Epithelial cell of proximal tubule (primary cell): ENCODE measurements at places on chromosomes 3 and 15.

DNA sequence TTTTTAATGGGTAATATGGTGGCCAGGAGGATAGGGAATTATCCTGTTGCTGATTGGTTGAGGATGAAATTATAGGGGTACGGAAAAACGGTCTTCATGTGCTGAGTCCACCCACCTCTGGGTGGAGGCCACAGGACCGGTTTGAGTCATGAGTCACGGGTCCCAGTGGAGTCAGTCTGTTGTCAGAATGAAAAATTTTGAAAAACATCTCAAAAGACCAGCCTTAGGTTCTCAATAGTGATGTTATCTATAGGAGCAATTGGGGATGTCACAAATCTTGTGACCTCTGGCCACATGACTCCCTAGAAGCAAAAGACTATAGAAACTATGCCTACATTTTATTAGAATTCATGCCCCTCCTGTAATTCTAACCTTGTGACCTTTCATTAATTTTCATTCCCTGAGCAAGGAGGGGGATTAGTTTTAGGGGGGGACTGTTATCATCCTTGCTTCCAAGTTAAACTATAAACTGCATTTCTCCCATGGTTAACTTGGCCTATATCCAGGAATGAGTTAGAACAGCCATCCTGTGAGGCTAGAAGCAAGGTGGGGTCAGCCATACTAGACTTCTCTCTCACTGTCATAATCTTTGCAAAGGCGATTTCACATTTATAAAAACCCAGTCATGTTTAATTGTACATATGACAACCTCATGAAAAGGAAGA lies 101.2 kb downstream of the TCF12 start:
- no peak for DNase-seq

GRCh38 chr15:77738038-77738370 lies 105.3 kb upstream of the LINGO1 start:
- no peak for DNase-seq

GRCh38 chr3:8457039-8457438 lies 44.6 kb upstream of the LMCD1 start:
- DNase-seq = no peak

- no peak for DNase-seq
Measured at GRCh38 chr3:192128922-192129321, 598.4 kb downstream of the FGF12 start.
